CD4-positive, alpha-beta T cell treated with Interleukin-17A for 4 hours (primary cell): ENCODE measurements at places on chromosomes 7 and 10.

DNA sequence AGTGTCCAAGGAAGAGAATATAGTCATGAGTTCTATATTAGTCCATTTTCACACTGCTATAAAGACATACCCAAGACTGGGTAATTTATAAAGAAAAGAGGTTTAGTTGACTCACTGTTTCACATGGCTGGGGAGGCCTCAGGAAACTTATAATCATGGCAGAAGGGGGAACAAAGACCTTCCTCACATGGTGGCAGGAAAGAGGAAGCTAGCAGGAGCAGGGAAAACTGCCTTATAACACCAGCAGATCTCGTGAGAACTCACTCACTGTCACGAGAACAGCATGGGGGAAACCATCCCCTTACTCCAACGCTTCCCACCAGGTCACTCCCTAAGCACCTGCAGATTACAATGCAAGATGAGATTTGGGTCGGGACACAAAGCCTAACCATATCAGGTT, 139.0 kb upstream of the ZNF438 start:
- DNase-seq, result no peak

DNA sequence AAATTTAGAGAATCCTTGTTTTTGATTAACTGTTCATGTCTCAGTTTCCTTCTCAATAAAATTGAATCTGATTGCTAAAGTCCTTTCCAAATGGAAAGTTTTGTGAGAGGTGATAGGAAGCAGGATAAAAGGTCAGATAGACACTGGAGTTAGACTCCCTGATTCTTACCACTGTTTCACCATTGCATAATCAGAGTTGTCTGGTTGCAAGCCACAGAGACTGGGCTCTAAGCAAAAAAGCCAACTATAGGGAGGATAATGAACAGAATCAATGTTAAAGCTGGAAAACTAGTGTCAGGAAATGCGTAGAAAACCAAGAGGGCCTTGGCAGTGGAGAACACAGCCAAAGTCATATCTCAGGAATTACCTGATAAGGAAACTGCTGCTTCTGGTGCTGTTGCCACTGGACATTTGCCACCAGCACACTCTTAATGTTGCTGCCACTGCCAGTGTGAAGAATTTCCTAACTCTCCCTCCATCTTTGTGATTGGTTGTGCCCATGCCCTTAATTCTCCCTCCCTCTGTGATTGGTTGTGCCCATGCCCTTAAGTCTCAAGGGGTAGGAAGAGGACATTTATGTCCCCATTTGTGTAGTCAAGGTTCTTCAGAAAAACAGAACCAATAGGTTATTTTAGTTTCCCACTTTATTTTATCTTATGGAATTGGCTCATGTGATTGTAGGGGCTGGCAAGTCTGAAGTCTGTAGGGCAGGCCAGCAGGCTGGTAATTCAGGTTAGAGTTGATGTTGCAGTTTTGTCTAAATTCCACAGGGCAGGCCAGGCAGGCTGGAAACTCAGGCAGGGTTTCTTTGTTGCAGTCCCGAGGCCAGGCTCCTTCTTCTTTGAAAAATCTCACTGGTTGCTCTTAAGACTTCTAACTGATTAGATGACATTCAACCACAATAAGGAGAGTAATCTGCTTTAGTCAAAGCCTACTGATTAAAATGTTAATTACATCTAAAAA, 639.0 kb downstream of the REEP3 start:
- no peak for DNase-seq

GRCh38 chr10:102154466-102155116, 2.4 kb downstream of the NOLC1 start:
- no peak for DNase-seq

GRCh38 chr10:131996466-131997365, 15.0 kb upstream of the BNIP3 start:
- no peak for DNase-seq

DNA sequence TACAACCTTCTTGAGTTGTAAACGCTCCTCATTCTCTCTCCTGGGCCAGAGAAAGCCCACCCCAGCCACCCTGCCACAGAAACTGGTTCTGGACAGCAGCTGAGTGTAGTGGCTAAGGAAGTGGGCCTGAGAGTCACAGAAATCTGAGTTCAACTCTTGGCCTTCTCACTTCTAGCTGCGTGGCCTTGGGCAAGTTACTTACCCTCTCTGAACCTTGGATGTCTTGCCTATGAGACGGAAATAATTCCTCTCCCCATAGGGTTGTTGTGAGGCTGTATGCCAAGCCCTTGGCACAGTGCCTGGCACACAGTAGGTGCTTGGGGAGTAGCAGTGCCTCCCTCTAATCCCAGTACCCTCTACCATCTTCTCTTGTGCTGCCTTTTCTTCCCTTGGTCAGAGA, 51.5 kb downstream of the ADAMTS14 start:
- DNase-seq, result no peak

GRCh38 chr7:143395187-143396149, 13.2 kb downstream of the EPHA1 start:
- no peak for DNase-seq
